Activated CD4-positive, alpha-beta T cell treated with anti-CD3 and anti-CD28 coated beads, Interleukin-2, amount 50 U/mL, for 4 hours (primary cell): ENCODE measurements at places on chromosomes 5 and 9.

- DNase-seq, result peak; percentile 10
Measured at GRCh38 chr9:6566409-6567139, 79.0 kb downstream of the GLDC start.

GRCh38 chr9:82512728-82513127 lies 524.2 kb downstream of the SPATA31D1 start:
- no peak for DNase-seq

- DNase-seq, result no peak
Measured at GRCh38 chr5:143148771-143149170, 254.7 kb downstream of the NR3C1 start.

DNA sequence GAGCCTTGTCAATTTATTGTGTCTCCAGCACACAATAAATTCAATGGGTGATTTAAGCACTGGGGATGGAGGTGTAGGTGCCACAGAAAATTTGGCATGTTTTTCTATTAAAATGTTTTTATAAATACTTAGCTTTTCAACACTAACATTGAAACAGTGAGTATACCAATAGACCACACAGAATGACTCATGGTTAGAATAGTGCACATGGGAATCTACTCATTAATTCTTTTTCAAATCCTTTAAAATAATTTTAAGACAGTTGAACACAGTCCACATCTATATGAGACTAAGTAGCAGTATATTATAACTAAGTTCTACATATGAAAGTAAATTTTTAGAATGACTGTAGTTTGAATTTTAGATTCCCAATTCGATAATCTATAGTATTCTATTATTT lies 67.1 kb downstream of the LNPEP start:
- no peak for DNase-seq

- DNase-seq, result no peak
Measured at GRCh38 chr5:116730706-116731105, 156.1 kb upstream of the SEMA6A start.

- DNase-seq, result no peak
Measured at GRCh38 chr9:77512876-77513275, 135.2 kb downstream of the GNA14 start.

DNA sequence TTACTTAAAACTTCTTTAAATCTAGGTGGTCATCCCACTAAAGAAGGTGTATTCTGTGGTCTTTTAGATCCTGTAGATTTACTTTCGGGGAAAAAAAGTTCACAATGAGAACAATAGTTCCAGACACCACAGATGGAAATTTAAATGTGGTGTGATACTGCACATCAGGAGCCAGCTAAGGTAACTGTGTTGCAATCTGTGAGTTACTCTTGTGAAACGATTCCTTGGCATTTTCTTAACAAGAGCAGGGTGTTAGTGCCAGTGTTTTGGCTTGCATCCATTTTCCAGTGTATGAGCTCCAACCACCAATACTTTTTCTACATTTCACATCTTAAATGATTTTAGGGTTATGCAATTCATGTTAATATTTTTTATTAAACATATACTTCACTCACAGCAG lies 674.5 kb downstream of the CETN3 start:
- DNase-seq, result no peak

- DNase-seq, result no peak
Measured at GRCh38 chr5:138631096-138631928, 56.1 kb upstream of the HSPA9 start.

- no peak for DNase-seq
Measured at GRCh38 chr5:56003179-56003578, 8.4 kb upstream of the IL6ST start.

- no peak for DNase-seq
Measured at GRCh38 chr9:131591845-131592208, 46.5 kb downstream of the PRRT1B start.

GRCh38 chr5:72273547-72273946 lies 46.5 kb downstream of the MRPS27 start:
- no peak for DNase-seq

GRCh38 chr5:107401470-107402122 lies 269.1 kb downstream of the EFNA5 start:
- DNase-seq, result no peak

- peak; percentile 4 for DNase-seq
Measured at GRCh38 chr5:74903165-74903787, 37.1 kb upstream of the FAM169A start.

GRCh38 chr5:179964015-179964414 lies 56.3 kb upstream of the TBC1D9B start:
- DNase-seq, result no peak

DNA sequence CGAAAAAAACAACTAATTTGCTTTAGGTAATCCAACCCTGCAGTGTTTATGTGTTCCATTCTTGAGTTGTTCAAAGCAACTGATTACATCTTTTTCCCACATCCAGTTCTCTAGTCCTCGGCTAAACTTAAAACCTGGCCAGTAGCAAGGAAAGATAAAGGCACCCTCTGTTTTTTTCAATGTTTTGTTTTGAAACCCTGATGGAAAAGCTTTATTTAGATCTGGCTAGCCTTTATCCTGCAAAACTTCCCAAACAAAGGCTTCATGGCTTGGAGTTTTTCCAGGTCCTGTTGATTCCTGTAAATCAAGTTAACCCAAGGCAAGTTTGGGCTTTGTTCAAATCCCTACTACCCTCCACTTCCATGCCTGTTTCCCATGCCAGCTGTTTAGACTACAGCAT lies 105.1 kb downstream of the CEMIP2 start:
- DNase-seq, result no peak

- no peak for DNase-seq
Measured at GRCh38 chr5:64800926-64801325, 32.2 kb downstream of the CWC27 start.

- no peak for DNase-seq
Measured at GRCh38 chr5:169735913-169736312, 98.8 kb downstream of the DOCK2 start.

- DNase-seq, result no peak
Measured at GRCh38 chr5:10018201-10019069, 231.3 kb downstream of the ATPSCKMT start.

DNA sequence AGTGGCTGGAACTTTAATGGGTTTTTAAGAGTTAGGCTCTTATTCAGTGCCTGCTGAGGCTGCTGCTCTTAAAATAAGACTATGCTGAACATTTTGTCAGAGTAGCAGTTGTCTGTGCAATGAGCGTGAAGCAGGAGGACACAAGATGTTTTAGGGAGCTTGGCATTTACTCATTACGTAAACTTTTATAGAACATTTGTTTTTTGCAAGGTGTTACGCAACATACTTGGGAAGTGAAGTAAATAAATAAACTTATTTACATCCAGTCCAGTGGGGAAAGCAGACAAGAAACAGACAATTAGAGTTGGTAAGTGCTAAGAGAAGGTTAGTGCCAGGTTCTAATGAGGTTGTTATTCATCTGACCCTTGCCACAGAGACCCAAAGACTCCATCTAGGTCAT lies 226.0 kb downstream of the HINT1 start:
- no peak for DNase-seq

- DNase-seq, result no peak
Measured at GRCh38 chr5:157993201-157993600, 134.3 kb upstream of the CLINT1 start.

GRCh38 chr9:20353524-20353923 lies 268.8 kb downstream of the MLLT3 start:
- no peak for DNase-seq

- peak; percentile 13 for DNase-seq
Measured at GRCh38 chr9:95379630-95380029, 62.1 kb upstream of the FANCC start.

DNA sequence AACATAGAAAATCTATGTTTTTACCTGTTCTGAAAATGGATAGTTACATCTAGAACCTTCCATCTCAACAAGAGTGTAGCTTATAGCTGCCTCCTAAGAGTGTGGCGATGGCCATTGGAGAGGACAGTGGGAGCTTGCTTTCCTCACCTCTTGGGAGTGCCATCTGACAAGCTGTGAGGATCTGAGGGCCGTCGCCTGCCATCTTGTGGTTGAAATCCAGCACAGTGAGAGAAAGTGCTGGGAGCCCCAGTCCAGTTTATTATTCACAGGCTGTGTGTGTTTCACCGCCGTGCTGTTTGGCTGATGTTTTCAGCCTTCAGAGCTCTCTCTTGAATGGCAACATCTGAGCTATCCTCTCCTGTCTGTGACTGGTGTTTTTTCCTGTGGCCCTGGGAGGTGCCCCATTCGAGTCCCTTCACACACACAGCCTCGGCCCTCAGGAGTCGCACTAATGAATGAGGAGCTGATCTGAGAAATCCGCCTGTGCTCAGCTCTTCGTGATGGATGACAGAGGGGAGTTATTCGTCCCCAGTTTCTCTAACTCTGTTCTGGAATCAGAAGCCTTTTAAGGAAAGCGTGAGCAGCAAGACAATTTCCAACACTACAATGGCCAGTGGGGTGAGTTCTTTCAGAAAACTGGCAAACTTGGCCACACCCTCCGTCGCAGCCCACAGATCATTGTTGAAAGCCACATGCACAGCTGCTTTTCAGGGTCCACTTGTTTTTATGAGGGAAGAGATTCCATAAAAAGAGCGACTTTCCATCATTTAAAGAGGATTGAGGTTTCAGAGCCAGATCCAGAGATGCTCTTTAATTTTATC lies 170.3 kb downstream of the PDZD2 start:
- DNase-seq, result no peak

GRCh38 chr9:136046554-136046920 lies 48.6 kb downstream of the NACC2 start:
- no peak for DNase-seq

DNA sequence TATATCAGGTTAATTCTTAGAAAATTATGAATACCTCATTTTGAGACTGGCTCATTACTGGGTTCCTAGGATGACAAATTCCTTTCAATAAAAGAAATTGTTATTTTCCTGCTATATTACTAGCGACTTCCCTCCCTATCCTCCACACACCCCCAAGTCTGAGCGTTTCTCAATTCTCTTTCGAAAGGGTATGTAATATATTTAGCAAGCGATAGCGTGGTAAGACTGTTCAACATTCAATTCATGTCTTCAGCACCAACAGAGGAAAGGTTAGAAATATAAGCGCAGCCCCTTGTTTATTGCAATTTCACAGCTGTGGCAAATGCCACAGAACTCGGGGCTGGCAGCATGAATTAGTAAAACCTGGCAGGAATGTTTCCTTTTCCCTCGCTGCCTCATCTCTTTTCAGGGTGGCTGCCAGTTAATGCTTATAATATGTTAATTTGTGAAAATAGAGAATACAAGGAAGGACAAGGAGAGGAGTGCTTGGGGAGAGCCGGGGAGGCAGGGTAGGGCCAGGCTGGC lies 152.7 kb upstream of the TBCA start:
- DNase-seq, result no peak

- no peak for DNase-seq
Measured at GRCh38 chr9:135814421-135815095, 92.8 kb downstream of the CAMSAP1 start.

DNA sequence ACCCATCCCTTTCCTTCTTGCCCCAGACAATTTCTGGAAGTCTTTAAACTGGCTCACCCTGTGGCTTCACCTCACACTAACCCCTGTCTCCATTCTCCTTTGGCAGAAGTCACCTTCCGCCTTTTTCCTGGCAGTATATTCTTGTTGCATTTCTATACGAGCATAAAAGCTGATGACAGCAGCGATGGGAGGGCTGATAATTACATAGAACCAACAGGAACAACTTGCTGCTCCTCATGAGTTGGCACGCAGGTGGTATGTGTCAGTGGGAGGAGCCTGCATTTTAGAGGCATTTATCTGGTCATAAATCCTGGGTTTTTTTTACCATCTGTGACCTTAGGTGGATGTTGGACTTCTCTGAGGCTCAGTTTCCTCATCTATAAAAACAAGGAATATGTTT lies 61.4 kb upstream of the CKMT2 start:
- DNase-seq, result no peak

DNA sequence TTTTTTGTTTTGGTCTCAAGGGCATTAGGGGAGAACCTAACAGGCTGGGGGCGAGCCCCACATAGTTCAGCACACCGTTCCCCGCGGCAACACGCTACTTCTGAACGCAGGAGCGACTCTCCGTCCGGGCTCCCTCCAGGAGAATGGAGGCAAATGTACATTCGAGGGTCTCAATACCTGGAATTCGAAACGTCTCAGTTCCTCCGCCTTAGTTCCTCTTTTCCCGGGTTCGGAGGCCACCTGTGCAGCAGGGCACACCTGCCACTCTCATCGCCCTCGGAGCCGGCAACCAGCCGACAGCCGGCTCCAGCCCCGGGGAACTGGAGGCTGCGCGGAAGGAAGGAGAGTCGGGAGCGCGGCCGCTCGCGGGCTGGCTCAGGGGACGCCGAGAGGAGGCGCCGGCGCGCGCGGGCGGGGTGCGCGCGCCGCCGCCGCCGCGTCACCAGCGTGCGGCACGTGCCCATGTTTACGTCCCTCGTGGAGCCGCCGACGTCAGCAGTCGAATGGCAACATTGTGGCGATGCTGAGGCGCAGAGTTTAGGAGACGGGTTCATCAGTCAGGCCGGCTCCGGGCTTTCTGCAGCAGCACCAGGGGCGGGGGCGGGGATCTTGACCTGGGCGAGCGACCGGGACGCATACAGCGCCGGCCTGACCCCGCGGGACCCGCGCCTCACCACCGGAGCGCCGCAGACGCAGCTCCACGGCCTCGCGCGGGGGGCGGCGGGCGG lies at the start of gene JMY:
Gene JMY, plus strand, starts transcription at position 498 of the 728 bp plus-strand sequence. CDS start 520 bp downstream, outside the sequence.
- peak; percentile 75 for DNase-seq

GRCh38 chr9:16030528-16031185 lies 477.8 kb downstream of the CCDC171 start:
- no peak for DNase-seq

GRCh38 chr5:135486131-135487036 lies 34.2 kb upstream of the TIFAB start:
- no peak for DNase-seq

- no peak for DNase-seq
Measured at GRCh38 chr5:168409591-168410458, 76.4 kb upstream of the RARS1 start.

DNA sequence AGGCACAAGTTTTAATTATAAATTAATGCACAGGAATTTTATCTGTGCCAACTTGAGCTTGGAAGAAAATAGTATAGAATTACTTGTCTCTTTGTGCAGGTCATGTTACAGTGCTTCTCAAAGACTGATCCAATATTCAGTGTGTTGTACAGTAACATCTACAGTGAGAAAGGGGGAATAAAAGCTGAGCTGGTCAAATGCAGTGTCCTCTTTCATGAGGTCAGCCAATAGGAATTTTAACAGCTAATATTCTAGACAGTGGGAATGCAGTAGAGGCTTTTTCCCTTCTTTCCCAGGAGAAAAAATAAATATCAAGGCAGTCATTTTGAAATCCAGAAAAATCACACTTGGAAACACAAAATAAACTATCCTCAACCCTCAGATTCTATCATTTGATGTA lies 95.7 kb upstream of the ITGA1 start:
- DNase-seq, result no peak

GRCh38 chr5:27906481-27906880 lies 868.1 kb upstream of the CDH9 start:
- no peak for DNase-seq

- DNase-seq, result no peak
Measured at GRCh38 chr5:53253421-53253871, 143.9 kb upstream of the MOCS2 start.

- DNase-seq, result peak; percentile 54
Measured at GRCh38 chr5:177440211-177440989, 6.2 kb upstream of the PRR7 start.

GRCh38 chr5:162503796-162504195 lies 436.2 kb downstream of the GABRG2 start:
- DNase-seq, result no peak

GRCh38 chr5:29037716-29038115 lies 1999.3 kb upstream of the CDH9 start:
- DNase-seq, result no peak

GRCh38 chr5:155711882-155712281 lies 615.1 kb upstream of the SGCD start:
- no peak for DNase-seq

- DNase-seq, result no peak
Measured at GRCh38 chr5:169341556-169341955, 40.6 kb upstream of the SLIT3 start.
